NCI-H748 treated with DMSO at 0.1 percent for 48 hours (cell line): ENCODE measurements at places on chromosomes 11 and 22.

GRCh38 chr22:17403906-17404305 lies 34.6 kb downstream of the CECR2 start:
- DNase-seq: no peak

DNA sequence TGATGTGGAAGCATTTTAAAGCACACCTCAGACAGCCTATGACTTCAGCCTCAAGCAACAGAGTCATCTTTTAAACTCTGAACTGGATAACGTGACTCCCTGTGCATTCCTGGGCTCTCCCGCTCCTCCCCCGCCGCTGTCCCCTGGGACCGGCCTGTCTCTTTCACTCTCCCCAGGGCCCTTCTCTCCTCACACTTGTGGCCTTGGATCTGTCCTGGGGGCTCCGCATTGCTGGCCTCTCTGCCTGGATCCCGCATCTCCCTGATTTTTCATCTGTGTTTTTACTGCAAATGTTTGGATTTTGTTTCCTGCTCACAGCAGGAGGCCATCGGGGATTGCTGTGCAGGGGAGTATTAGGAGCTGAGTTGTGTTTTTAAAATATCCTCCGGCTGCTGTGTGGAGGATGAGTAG lies 15.4 kb downstream of the C11orf24 start:
- no peak for DNase-seq

DNA sequence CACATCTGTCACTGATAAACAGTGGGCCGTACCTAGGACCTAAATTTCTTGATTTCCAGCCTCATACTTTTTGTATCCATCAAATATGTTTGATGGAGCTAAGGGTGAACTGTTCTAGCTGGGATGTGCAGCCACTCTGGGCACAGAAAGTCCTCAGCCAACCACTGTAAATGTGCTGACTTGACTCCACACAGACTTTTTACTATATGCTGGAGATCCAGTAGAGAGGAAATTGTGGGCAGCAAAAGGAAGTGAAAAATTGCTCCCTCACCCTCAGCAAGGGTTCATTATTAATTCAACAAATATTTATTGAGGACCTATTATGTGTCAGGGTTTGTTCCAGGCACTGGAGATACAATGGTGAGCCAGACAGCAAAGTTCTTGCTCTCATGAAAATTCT lies 54.2 kb upstream of the AMPD3 start:
- DNase-seq: no peak

- no peak for DNase-seq
These were observed 227.1 kb downstream of the DDX10 start for GRCh38 chr11:108891909-108892511.

- DNase-seq: no peak
These were observed 34.6 kb upstream of the SHANK2 start for GRCh38 chr11:71286701-71287643.

DNA sequence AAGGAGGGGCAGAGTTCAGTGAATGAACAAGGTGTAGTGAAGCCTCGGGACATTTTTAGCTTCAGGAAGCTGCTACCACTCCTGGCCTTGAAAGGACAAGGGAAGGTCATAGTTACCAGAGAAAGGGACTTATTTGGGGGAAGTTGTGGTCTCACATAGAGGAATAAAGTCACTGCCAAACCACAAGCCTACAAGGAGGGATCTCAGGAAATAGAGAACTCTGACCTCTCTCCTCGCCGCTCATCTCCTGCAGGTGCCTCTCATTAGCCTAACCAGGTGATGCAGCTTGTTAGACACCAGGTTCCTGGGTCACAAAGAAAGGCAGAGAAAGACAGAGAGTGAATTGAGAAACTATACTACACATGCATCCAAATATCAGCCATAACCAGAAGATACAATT lies 14.3 kb upstream of the TOLLIP start:
- no peak for DNase-seq

GRCh38 chr11:43823316-43823715 lies 57.3 kb upstream of the ALKBH3 start:
- no peak for DNase-seq

DNA sequence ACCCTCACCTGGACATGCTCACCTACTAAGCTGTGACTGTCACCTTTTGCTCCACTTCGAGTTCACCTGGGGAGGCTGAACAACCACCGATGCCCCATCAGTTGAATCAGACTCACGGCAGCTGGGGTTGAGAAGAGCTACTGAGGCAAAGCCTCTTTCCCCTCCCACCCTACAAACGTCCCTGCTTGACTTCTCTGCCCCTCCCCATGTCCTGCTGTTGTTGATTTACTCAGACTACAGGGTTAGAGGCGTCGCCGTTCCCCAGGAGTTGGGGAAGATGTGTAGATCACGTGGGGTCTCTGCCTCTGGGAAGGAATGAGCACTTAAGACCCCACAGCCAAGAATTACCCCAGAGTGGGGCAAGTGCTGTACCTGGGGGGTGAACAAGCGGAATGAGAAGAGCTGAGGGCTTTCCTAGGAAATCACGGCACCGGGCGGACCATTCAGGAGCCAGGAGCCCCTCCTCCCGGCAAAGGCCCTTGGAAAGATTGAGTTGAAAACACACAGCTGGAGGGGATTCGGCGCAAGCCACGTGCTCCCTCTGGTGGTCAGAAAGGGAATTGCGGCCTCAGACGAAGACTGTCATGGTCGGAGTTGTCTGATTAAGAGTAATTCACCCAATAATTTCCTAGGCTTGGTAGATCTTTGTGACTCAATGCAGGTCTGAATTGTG lies 7.0 kb downstream of the FXYD2 start:
- peak; percentile 49 for DNase-seq

DNA sequence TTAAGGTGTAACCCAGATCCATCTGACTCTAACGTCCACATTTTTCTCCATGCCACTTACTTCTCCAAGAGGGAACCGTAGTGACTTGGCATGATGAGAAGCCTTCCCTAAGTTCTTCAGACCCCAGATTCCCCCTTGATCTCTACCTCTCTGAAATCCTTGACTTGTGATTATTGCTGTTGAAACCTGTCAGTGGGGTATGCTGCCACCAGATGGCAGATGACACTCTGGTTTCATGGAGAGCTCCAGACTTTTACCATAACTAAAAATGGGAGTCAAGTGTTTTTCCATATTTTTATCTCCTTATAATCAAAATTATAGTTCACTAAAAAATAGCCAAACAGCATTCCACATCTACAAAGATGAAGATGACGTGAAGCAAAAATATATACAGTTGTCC lies 504.2 kb downstream of the SOX6 start:
- no peak for DNase-seq
